Stimulated activated CD8-positive, alpha-beta memory T cell treated with anti-CD3 and anti-CD28 coated beads, Interleukin-15, amount 100 ng/mL, for 48 hours (primary cell): ENCODE measurements at places on chromosomes 13 and 19.

DNA sequence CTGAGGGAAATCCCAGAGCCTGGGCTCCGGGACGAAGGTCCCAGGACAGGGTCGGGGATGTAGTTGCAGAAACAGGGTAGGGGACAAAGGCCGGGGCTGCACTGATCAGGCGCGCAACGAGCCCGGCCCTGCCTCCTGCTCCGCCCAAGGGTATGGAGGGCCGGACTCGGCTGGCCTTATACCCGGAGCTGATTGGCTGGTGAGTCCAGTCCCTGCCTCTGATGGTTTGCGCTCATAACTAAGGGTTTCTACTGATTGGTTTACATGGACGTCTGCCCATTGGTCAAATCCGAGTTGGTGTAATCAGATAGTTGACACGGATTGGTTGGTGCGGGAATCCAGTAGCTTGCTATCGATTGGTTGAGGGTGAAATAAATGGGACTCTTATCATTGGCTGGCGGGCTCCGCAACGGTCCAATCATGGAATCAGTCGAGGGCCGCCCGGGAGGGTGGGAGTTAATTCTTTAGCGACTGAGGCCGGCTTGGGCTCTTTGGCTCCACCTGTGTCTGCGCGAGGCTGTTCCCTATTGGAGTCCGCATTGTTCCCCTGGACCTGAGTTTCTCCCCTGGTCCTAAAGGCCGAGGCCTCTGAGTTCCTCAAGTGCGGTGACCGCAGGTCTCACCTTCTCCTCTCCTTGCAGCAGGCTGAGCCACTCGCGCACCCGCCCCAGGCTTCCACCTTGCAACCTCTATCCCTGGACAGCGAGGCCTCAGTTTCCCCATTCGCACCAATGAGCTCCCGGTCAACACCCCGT is 570 bp upstream of the MPND start:
- peak; percentile 88 for DNase-seq

GRCh38 chr13:38535261-38535660 is 151.6 kb upstream of the FREM2 start:
- DNase-seq, result no peak

GRCh38 chr19:56476651-56477428 is at the start of gene ZNF667:
Gene ZNF667 (minus strand): TSS chr19:56477345. CDS start chr19:56462370, 14,975 bp downstream.
- peak; percentile 11 for DNase-seq

- no peak for DNase-seq
Observed at GRCh38 chr13:34357435-34358232, 539.7 kb downstream of the RFC3 start.

GRCh38 chr13:77860507-77860981 is 58.1 kb downstream of the EDNRB start:
- no peak for DNase-seq

DNA sequence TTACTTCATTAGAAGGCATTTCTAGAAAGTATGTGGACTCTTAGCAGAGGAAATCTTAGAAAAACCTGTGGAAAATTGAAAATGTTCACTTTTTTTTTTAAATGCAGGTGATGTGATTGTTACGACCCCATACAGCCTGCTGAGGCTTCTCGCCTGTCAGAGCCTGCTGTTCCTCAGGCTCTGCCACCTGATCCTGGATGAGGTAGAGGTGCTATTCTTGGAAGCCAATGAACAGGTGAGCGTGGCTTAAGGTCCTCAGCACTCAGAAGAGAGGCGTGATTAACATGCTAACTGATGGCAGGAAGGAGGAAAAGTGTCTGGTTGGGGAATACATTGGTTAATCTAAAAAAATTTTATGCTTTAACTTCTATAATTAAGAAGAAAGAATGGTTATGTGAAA is 71.4 kb downstream of the SLC7A9 start:
- DNase-seq, result no peak

- DNase-seq, result no peak
Observed at GRCh38 chr13:49669735-49670309, 21.5 kb downstream of the EBPL start.
